CD8-positive, alpha-beta memory T cell (primary cell): ENCODE measurements at places on chromosomes 16 and 17. TPM values are rescaled to one million over a fixed set of nuclear protein-coding genes. Genes with fewer than 3 reads are reported as not detected.

KRTAP4-4 gene
- total RNA-seq: not detected

SPG7 gene
- total RNA-seq: 77.4 TPM

DHRS7C gene
- total RNA-seq: not detected

CYGB gene
- total RNA-seq: not detected

VMO1 gene
- not detected for total RNA-seq

KREMEN2 gene
- not detected for total RNA-seq

SLC16A6 gene
- total RNA-seq: 9.4 TPM

NFATC2IP gene
- 75.1 TPM for total RNA-seq
